CD4-positive, CD25-positive, alpha-beta regulatory T cell (primary cell): ENCODE measurements at places on chromosomes 16 and 17. TPM values are rescaled to one million over a fixed set of nuclear protein-coding genes. Genes with fewer than 3 reads are reported as not detected.

DNA sequence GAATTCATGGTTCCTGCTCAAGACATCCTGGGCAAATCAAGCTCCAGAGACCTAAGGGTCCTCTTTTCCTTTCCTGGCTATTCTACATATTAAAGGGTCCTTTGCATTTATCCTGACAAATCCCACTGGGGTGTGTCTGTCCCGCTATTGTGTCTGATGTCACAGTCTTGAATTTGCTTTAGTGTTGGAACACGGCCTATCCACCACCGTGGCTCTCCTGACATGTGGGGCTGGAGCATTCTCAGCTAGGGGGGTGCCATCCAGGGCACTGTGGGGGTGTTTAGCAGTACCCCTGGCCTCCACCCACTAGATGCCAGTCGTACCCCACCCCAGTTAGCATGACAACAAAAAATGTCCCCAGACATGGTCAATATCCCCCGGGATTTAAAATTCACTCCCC is 92.9 kb downstream of the IRF8 start:
- no peak for DNase-seq

GRAPL gene
- total RNA-seq: 37.1 TPM

- no peak for DNase-seq
Observed at GRCh38 chr17:19250421-19251173, 13.4 kb downstream of the EPN2 start.

CHAD gene
- total RNA-seq: not detected

CES1 gene
- total RNA-seq: 0.89 TPM

DNA sequence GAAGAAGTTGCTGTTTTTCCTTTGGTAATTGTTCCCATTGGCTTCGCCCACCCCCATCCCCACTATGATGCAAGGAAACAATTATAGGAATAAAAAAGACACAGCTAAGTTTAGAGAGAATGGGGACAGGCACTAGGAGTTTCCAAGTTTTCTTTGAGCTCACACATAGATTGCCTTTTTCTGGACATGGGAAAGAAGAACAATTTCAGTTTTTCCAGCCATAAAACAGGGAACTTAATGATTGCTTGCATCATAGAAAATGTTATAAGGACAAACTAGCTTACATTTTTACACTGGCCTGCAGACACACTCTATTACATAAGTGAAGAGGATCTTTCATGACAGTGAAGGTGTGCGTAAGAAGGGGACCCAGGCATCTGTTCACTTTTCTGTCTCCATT is 142.3 kb upstream of the ZFHX3 start:
- no peak for DNase-seq

DNA sequence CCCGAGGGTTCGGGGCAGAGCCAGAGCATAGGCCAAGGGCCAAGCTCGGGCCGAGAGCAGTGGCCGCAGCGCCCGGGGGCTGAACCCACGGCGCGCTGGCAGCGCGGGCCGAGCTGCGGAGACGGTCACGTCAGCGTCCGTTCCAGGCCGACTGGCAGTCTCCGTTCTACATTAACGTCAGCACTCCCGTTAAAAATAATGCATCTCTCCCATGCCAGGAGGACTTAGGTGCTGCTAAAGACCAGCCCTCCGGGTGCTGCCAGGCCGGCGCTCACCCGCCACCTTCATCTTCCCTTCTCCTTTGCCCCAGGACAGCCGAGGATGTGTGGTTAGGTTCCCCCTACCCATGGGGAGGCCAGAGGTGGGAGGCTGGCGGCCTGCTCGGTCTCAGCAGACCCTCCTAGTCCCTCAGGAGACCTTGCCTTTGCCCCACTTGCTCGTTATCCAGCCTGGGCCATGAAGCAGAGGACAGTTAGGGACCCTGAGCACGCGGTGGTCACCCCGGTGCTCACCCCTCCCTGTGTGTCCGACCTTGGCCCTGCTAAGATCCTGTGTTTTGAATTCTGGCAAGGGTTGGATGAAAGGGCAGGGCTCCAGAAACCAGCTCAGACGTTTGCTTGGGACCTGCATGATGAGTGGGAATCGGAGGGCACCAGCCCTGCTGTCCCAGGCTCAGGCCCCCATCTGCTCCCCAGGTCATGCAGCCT is 572 bp downstream of the MPG start:
- peak; percentile 33 for DNase-seq

- DNase-seq: no peak
Observed at GRCh38 chr17:6092182-6092902, 22.2 kb downstream of the WSCD1 start.

GRCh38 chr17:16873174-16874035 is 98.5 kb downstream of the TNFRSF13B start:
- peak; percentile 16 for DNase-seq

DNA sequence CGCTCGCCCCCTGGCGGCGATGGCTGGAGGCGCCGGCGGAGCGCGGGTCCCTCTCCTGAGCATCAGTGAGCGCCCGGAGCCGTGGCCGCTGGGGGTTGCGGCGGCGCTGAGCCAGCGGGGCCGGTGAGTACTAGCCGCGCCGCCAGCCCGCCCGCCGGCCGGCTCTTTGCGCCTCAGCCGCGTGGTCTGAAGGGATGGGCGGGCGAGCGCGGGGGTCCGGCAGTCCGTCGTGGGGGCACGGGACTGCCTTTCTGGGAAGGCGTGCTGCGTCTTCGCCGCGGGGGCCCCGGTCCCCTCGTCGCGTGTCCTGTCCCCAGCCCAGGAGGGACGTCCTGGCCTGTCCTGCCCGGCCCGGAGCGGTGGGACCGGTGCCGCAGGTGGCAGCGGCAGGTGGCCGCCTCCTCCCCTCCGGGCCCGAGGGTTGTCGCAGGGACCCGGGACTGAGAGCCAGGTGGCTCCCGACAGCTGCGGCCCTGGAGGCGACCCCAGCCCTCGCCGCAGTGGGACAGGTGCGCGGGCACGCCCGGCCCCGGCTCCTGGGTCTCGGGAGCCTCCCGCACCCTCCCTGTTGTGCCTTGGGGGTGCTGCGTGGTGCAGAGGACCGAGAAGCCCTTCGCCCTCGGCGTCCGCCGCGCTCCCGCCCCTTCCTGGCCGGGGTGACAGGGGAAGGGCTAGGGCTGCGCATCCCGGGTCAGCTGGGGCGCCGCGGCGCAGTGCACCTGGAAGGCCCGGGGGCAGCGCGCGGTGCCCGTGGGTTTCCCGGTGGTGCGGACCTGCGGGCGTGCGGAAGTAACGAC is at the start of gene SPECC1:
Gene SPECC1 (plus strand): TSS at position 58 of the 797 bp plus-strand sequence. CDS start 87,293 bp downstream, outside the sequence.
- DNase-seq: peak; percentile 74

GRCh38 chr17:6681671-6682070 is 30.1 kb downstream of the C17orf100 start:
- DNase-seq: no peak
